Common myeloid progenitor, CD34-positive (primary cell): ENCODE measurements at places on chromosomes 3 and 15.
A peak's percentile ranks its signal among the peaks of the same experiment; 100 is the strongest.

DNA sequence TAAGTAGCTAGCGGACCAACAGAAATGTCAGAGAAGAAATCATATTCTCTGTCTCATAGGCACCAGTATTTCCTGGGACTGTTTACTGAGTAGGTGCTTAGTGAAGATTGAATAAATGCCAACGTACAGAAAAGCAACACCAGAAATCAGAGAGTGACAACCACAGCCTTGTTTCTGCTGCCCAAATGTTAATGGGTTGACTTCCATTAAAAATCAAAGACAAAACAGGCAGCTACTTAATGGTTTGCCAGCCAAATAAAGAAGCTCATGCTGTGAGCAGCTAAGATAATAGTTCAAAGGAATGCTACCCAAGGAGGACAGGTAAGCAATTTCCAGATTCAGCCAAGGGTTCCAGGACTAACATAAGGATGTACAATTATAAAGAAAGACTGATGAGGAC, 270.7 kb downstream of the THSD4 start:
- no peak overlapping the region for H3K27ac ChIP-seq
- peaks cover 28% of the 10 kb centered on the region for H3K27me3 ChIP-seq
- no peak for DNase-seq
- no peaks in the 10 kb centered on the region for H3K4me1 ChIP-seq

DNA sequence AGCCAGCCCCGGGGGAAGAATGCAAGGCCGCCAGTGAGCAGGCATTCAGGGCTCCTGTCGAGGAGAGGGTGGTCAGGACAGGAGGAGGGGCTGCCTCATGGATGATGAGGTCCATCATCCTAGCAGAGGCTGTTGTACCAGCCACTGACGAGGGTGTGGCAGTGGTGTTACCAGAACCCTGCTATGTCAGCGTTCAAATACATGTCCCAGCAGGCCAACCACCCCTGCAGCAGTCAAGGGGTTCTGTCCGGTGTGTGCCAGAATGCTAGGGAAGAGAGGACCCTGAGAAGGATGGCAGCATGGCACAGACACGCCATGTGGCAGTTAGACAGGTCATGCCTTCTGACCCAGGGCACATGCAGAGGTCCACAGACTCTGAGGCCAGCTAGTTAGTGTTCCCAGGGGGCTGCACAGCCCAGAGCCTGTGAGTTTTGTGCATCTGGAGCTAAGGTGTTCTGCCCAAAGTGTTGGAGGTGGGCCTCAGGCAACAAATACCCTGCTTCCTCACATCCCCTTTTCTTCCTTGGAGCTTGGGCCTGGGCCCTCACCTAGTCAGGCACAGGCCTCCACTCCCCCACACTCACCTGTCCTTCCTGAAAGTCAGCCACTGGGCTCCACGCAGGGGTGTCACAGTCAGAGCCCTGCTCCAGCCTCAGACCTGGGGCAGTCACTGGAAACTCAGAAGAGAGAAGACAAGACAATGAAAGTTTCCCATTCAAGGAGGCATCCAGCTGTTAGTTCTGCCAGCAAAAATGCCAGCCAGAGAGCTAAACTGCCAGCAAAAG, 7.8 kb downstream of the PAK6 start:
- H3K27me3 ChIP-seq, result peaks cover 10% of the 10 kb centered on the region
- H3K4me3 ChIP-seq, result no peak overlapping the region
- H3K36me3 ChIP-seq, result no peaks in the 10 kb centered on the region
- H3K27ac ChIP-seq, result no peak overlapping the region
- DNase-seq, result no peak

- peaks cover 22% of the 10 kb centered on the region for H3K36me3 ChIP-seq
- no peaks in the 10 kb centered on the region for H3K4me1 ChIP-seq
- H3K27me3 ChIP-seq, result no peaks in the 10 kb centered on the region
- no peak overlapping the region for H3K27ac ChIP-seq
- DNase-seq, result no peak
Observed at GRCh38 chr15:88512078-88512477, 34.4 kb downstream of the DET1 start.

DNA sequence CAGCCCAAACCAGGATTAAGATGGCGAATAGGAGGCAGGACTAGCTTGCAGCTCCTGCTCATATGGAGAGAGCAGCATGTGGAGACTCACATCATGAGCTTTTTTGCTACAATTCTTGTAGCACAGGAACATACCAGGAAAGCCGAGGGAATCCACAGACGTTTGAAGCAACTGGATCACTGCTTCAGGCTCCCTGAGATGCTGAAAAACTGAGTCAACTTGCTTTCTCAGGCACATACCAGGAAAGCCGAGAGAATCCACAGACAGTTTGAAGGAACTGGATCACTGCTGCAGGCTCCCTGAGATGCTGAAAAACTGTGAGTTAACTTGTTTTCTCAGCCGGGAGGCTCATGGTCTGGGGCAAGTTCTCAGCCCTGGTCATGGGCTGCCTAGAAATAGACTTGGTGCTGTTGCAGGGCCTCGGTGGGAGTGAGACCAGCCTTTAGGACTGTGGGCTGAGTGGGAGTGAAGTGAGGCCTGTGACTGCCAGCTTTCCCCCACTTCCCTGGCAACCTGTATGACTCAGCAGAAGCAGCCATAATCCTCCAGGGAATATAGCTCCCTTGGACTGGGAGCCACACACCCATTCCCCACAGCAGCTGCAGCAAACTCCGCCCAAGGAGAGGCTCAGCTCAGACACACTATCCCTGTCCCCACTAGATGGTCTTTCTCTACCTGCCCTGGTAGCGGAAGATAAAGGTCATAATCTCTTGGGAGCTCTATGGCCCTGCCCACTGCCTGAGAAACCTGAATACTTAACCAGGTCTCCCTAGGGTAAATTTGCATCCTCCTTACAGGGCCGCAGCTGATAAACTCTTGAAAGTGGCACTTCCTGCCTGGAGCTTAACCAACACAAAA, 51.9 kb upstream of the PFN2 start:
- H3K27me3 ChIP-seq, result no peaks in the 10 kb centered on the region
- H3K4me1 ChIP-seq, result no peaks in the 10 kb centered on the region
- DNase-seq, result no peak

DNA sequence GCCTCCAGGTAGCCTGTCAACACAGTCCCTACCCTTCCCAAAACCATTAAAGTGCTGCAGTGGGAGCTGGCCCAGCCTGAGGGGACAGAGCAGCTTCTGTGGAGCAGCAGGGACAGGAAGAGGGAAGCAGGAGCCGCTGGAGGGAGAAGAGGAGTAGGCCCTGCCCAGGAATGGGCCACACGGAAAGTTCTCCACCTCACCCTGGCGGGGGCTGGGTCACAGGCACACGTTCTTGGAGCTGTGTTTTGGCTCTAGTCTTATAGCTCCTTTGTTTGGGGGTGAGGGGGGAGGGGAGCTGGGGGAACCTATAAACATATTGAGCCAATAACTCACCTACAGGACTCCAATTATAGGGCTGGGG, 508.6 kb downstream of the SHQ1 start:
- peaks cover 28% of the 10 kb centered on the region for H3K4me1 ChIP-seq
- H3K27ac ChIP-seq, result no peak overlapping the region
- no peak overlapping the region for H3K4me3 ChIP-seq
- no peaks in the 10 kb centered on the region for H3K36me3 ChIP-seq
- H3K27me3 ChIP-seq, result no peaks in the 10 kb centered on the region

DNA sequence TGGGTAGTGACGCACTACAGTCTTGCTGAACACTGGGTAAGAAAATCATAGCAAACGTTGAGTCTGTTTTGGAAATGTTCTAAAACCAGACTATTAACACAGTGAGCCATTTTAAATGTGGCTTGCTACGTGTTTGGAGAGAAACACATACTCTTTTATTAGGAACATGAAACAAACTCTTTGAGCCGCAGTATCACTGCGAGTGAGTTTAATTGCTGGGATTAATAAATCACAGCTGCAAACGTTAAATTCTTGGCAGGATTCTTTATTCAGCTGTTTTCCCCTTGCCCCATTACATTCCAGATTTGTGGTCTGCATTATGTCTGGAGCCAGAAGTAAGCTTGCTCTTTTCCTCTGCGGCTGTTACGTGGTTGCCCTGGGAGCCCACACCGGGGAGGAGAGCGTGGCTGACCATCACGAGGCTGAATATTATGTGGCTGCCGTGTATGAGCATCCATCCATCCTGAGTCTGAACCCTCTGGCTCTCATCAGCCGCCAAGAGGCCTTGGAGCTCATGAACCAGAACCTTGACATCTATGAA, 33.6 kb downstream of the BTD start:
- H3K36me3 ChIP-seq, result peaks cover 4% of the 10 kb centered on the region
- no peak for DNase-seq

- H3K4me3 ChIP-seq, result no peak overlapping the region
- peaks cover 3% of the 10 kb centered on the region for H3K4me1 ChIP-seq
- peaks cover 2% of the 10 kb centered on the region for H3K27me3 ChIP-seq
- no peaks in the 10 kb centered on the region for H3K36me3 ChIP-seq
Observed at GRCh38 chr3:12356175-12356574, 67.3 kb downstream of the PPARG start.

- no peaks in the 10 kb centered on the region for H3K36me3 ChIP-seq
- H3K27ac ChIP-seq, result no peak overlapping the region
- H3K27me3 ChIP-seq, result no peaks in the 10 kb centered on the region
- DNase-seq, result no peak
Observed at GRCh38 chr15:60869851-60870250, 359.3 kb downstream of the RORA start.

DNA sequence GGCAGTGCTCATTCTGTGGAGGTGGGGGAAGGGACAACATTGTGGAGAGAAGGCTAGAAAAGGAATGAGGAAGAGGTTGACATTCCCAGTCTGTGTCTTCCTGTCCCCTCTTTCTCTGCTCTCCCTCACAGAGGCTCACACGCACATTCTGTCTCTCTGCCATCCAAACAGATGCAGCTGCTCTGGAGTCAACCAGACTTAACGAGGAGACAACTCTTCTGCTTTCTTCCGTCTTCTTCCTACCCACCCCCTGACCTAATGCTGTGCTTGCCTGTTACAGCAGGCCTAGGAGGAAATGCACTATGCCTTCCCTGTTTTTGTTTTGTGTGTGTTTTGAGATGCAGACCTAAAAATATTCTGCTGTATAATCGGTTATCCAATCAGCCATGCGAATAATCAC, 121.9 kb downstream of the CACNA1D start:
- no peak for DNase-seq
- no peak overlapping the region for H3K27ac ChIP-seq
- H3K36me3 ChIP-seq, result no peaks in the 10 kb centered on the region
- H3K4me1 ChIP-seq, result no peaks in the 10 kb centered on the region

GRCh38 chr3:145492456-145492855, 668.5 kb downstream of the PLOD2 start:
- H3K36me3 ChIP-seq, result no peaks in the 10 kb centered on the region
- no peaks in the 10 kb centered on the region for H3K4me1 ChIP-seq
- H3K27me3 ChIP-seq, result no peaks in the 10 kb centered on the region
- no peak overlapping the region for H3K4me3 ChIP-seq
- H3K27ac ChIP-seq, result no peak overlapping the region

GRCh38 chr15:27769652-27770051, 329.5 kb downstream of the OCA2 start:
- no peaks in the 10 kb centered on the region for H3K4me1 ChIP-seq
- H3K27ac ChIP-seq, result no peak overlapping the region
- no peak overlapping the region for H3K4me3 ChIP-seq
- H3K36me3 ChIP-seq, result no peaks in the 10 kb centered on the region

DNA sequence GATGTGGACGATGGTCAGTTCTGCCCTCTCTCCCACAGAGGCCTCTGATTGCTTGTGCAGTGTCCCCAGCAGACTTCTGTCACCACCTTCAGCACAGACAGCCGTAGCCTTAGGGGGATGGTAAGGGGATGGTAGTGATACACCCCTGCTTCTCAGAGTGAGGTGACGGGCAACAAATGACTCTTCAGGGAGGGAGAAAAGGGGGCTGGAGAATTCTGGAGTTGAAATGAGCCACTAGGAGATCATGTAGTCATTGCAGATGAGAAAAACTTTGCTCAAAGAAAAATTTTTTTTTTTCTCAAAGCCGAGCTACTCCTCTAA, 29.6 kb upstream of the TIMP4 start:
- H3K36me3 ChIP-seq, result no peaks in the 10 kb centered on the region
- H3K4me3 ChIP-seq, result peak overlapping the region; percentile 13
- peaks cover 54% of the 10 kb centered on the region for H3K4me1 ChIP-seq

DNA sequence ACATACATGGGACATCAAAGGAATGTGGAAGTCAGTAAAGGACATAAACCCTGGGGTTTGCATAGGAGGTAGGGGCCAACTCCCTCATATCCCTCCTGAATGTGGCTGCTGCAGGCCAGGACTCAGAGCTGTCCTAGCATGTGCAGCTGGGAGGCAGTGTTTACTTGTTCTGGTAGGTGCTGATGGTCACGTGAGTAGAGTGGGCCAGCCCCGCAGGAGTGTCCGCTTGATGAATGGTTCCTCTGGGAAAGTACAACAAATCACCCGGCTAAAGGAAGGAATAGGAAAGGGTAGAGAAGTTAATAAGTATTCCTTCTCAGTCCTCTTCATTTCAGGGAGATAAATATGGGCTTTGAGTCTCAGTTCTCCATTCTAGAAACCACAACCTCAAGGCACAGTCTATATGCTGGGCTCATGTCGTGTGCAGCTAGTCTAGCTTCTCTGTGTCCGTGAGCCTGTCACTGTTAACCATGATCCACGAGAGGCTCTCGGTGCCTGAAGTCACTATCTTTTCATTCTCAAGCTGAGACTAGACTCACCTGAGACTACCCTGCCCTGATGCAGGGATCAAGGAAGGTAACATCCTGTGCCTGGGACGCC, 17.9 kb downstream of the RIOX2 start:
- H3K36me3 ChIP-seq, result peaks cover 25% of the 10 kb centered on the region
- no peak overlapping the region for H3K4me3 ChIP-seq
- H3K4me1 ChIP-seq, result no peaks in the 10 kb centered on the region
- H3K27me3 ChIP-seq, result no peaks in the 10 kb centered on the region
- no peak overlapping the region for H3K27ac ChIP-seq

DNA sequence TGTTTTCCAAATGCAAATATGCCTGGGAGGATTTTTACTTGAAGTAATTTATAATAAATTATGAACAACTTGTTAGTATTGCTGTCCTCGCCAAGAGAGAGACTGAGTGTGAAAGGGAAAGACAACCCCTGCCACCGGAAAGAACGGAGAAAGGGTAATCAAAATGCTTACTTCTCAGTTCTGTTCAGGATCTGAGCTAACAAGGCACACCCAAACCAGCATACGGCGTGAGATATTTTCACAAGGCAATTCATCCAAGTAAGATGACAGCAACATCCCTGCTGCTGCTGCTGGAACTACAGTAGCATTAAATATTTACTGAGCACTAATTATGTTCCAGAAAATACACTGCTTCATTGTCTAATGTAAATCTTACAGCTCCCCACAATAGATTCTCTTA, 96.1 kb downstream of the KBTBD8 start:
- no peaks in the 10 kb centered on the region for H3K4me1 ChIP-seq
- no peaks in the 10 kb centered on the region for H3K36me3 ChIP-seq

DNA sequence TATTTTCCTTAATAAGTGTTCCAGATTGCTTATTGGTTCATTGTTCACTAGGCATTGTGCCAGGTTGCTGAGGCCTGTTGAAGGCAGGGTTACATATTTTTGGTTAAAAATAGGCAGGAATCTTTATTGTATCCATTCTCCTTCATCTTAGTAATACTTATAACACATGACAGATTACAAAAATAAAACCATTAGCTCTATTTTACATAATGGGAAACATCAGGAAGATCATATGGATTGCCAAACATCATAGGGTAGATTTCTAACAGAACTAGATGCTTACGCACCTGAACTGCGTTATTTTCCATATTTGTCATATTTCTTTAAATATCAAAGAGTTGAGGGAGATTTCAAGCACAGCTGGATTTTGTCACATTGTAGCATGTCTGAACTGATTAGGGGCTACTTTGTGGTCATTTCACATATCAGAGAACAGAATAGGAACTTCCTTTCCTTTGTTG, 462.9 kb upstream of the SGO1 start:
- H3K27me3 ChIP-seq, result no peaks in the 10 kb centered on the region
- H3K27ac ChIP-seq, result no peak overlapping the region
- DNase-seq, result no peak
- no peaks in the 10 kb centered on the region for H3K36me3 ChIP-seq
- H3K4me1 ChIP-seq, result no peaks in the 10 kb centered on the region
- no peak overlapping the region for H3K4me3 ChIP-seq

- no peaks in the 10 kb centered on the region for H3K4me1 ChIP-seq
- H3K4me3 ChIP-seq, result no peak overlapping the region
- H3K27ac ChIP-seq, result no peak overlapping the region
- DNase-seq, result no peak
Observed at GRCh38 chr15:35019404-35020327, 31.6 kb upstream of the ZNF770 start.
